ENCODE measurements at places on chromosomes 7 and 10. TPM values are rescaled to one million over a fixed set of nuclear protein-coding genes. Genes with fewer than 3 reads are reported as not detected.

- H3K27ac ChIP-seq, result no peak overlapping the region
- no peaks in the 10 kb centered on the region for H3K27me3 ChIP-seq
- H3K36me3 ChIP-seq, result peaks cover 3% of the 10 kb centered on the region
- no peak for DNase-seq
- no peak overlapping the region for H3K4me3 ChIP-seq
- peaks cover 24% of the 10 kb centered on the region for H3K4me1 ChIP-seq
These were observed 18.4 kb downstream of the ZNRF2 start for GRCh38 chr7:30302656-30303311.

GRCh38 chr10:17951868-17952371, at the start of gene SLC39A12:
SLC39A12 (plus strand) TSS chr10:17951918; CDS start chr10:17953277, 1,359 bp downstream.
- no peaks in the 10 kb centered on the region for H3K27me3 ChIP-seq
- DNase-seq, result no peak
- no peak within 1 kb of the TSS for H3K4me3 ChIP-seq

DNA sequence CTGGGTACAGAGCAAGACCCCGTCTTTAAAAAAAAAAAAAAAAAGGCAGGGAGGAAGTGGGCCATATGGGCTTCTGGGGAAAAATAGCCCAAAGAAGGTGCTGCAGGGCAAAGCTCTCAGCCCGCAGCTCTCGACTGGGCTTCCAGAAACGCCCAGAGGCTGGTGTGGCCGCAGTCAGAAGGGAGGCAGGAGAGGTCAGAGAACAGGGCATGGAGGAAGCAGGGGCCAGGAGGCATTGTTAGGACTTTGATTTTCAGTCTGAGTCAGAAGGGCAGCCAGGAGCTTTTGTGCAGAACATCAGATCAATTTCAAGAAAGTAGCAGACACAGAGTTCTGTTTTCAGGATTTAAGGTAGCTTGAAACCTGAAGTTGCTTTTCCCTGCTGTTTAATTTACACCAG, 35.3 kb upstream of the CYTH3 start:
- H3K27ac ChIP-seq, result no peak overlapping the region
- H3K4me3 ChIP-seq, result no peak overlapping the region
- H3K27me3 ChIP-seq, result no peaks in the 10 kb centered on the region
- no peaks in the 10 kb centered on the region for H3K36me3 ChIP-seq
- no peak for DNase-seq
- H3K4me1 ChIP-seq, result no peaks in the 10 kb centered on the region

DNA sequence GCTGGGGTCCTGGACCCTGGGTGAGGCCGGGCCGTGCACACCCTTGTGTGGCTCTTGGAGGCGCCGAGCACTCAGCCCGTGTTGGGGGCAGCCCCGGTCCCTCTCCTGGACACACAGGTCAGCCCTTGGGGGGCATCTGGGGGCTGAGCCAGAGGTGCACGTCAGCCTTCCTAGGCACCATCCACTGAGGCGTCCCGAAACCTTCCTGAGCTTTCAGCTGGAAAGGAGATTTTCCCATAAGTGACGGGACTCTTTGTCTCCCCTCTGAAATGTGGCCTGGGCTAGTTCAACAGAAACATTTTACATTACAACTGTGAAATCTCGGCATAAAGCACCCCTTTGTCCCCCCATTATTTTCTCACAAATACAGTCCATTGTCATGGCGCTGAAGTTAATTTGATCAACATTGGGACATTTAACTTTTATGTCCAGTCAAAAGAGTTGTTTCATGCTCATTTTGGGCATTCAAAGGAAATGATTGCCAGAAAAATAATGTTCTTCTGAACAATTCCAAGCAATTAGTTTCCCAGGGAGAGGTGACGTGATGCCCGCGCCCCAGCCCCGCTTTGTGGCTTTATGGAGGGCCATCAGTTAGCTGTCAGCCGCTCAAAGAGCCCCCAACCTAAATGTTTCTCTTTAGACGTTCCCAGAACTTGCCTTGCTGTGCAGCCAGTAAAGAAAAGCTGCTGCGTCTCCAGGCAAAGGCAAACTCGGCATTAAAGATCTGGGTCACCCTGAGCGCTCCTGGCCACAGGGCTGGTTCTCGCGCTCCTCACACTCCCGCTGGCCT, 70.8 kb downstream of the NKX6-2 start:
- no peak overlapping the region for H3K4me3 ChIP-seq
- DNase-seq, result no peak
- no peaks in the 10 kb centered on the region for H3K27me3 ChIP-seq
- H3K27ac ChIP-seq, result no peak overlapping the region

UCN3 gene
- not detected for total RNA-seq

GRCh38 chr7:110962374-110962773, 128.6 kb upstream of the LRRN3 start:
- H3K27ac ChIP-seq, result no peak overlapping the region
- no peak for DNase-seq
- no peak overlapping the region for H3K4me3 ChIP-seq

- H3K27ac ChIP-seq, result no peak overlapping the region
- DNase-seq, result peak; percentile 58
- peaks cover 3% of the 10 kb centered on the region for H3K27me3 ChIP-seq
These were observed 77.4 kb upstream of the ANLN start for GRCh38 chr7:36312064-36312914.

GRCh38 chr7:101159696-101160674, 5.4 kb downstream of the VGF start:
- H3K27ac ChIP-seq, result no peak overlapping the region
- H3K4me1 ChIP-seq, result peaks cover 11% of the 10 kb centered on the region
- peaks cover 10% of the 10 kb centered on the region for H3K36me3 ChIP-seq
- H3K27me3 ChIP-seq, result peaks cover 13% of the 10 kb centered on the region

- H3K27ac ChIP-seq, result no peak overlapping the region
- peaks cover 9% of the 10 kb centered on the region for H3K36me3 ChIP-seq
- no peak for DNase-seq
- no peaks in the 10 kb centered on the region for H3K27me3 ChIP-seq
These were observed 139.5 kb downstream of the PFKFB3 start for GRCh38 chr10:6342096-6342685.

GRID2IP gene
- total RNA-seq, result 0.14 TPM

SLC37A3 gene
- total RNA-seq, result 35.3 TPM

GRCh38 chr10:26728957-26729356, 31.5 kb downstream of the PDSS1 start:
- H3K27me3 ChIP-seq, result no peaks in the 10 kb centered on the region
- peaks cover 43% of the 10 kb centered on the region for H3K36me3 ChIP-seq
- no peak overlapping the region for H3K4me3 ChIP-seq
- H3K4me1 ChIP-seq, result peaks cover 8% of the 10 kb centered on the region
- H3K27ac ChIP-seq, result no peak overlapping the region

Data from activated CD8-positive, alpha-beta memory T cell treated with anti-CD3 and anti-CD28 coated beads, Interleukin-2, amount 10 ng/mL, durations not matched to agents 7 days and 5 days (primary cell).